ENCODE measurements at places on chromosomes 12 and 14. TPM values are rescaled to one million over a fixed set of nuclear protein-coding genes. Genes with fewer than 3 reads are reported as not detected.

GYS2 gene
- not detected for total RNA-seq

ACVR1B gene
- 19.8 TPM for total RNA-seq

CPM gene
- 26.2 TPM for total RNA-seq

DBX2 gene
- total RNA-seq = 0.21 TPM

GPRC5A gene
- total RNA-seq = 2.9 TPM

DIP2B gene
- 40.8 TPM for total RNA-seq

GLIPR1L2 gene
- 2.8 TPM for total RNA-seq

KRT74 gene
- 0.10 TPM for total RNA-seq

LALBA gene
- not detected for total RNA-seq

AMIGO2 gene
- total RNA-seq = 2.5 TPM

HRK gene
- total RNA-seq = 0.21 TPM

NEDD8 gene
- total RNA-seq = 77.0 TPM

RERG gene
- total RNA-seq = 18.9 TPM

STK38L gene
- 42.2 TPM for total RNA-seq
